Stimulated activated CD4-positive, alpha-beta T cell treated with anti-CD3 and anti-CD28 coated beads, Interleukin-15, amount 100 ng/mL, for 48 hours (primary cell): ENCODE measurements at places on chromosomes 6 and 20.

GRCh38 chr6:130525408-130525807 is 159.6 kb downstream of the TMEM200A start:
- DNase-seq: no peak

DNA sequence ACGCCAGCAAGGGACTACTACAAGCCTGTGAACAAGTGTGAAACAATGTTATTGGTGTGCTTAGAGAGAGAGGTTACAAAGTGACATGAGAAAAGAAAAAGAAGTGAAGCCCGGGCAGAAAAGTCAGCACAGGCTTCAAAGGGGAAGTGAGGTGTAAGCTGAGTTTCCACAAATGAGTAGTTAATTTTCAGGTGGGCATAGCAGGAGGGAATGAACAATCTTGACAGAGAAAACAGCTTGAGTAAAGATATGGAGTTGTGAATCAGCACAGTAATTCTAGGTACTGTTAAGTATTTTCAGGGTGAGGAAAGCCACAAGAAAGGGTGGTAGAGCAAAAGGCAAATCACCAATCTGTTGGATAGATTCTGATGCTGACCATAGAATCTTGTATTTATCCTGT is 4.3 kb downstream of the KCNQ5 start:
- DNase-seq: no peak

DNA sequence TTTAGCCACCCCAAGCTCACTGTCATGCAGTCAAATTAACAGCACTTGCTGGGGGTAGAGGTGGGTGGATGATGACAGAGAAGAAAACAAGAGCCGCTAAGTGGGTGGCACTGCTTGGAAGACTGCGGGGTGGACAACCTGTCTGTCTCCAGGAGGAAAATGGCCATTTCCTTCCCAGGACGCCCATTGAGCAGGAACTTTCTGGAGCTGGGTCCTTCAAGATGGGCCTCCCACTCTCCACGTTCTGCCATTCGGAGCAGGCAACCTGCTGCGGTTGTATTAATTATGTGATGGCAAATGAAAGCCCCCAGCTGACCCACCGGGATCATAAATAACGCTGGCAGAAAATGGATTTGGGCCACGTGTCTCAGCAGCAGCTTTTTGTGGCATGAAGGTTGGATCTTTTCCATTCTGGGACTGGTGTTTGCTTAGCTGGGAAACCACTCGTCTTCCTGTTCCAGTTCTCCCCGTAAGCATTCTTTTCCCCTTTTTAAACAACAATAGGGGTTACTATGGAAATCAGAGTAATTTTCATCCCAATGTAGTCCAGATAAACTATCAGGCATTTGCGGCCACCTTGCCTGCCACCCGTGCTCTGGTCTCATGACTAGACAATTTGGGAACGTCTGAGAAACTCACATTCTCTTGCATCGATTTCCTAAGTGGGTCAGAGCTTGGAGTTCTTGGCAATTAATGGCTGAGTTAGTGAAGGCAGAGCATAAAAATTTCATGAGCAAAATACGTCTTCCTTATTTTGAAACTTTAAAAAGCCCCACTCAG is 215.5 kb downstream of the ANKRD60 start:
- DNase-seq: no peak

DNA sequence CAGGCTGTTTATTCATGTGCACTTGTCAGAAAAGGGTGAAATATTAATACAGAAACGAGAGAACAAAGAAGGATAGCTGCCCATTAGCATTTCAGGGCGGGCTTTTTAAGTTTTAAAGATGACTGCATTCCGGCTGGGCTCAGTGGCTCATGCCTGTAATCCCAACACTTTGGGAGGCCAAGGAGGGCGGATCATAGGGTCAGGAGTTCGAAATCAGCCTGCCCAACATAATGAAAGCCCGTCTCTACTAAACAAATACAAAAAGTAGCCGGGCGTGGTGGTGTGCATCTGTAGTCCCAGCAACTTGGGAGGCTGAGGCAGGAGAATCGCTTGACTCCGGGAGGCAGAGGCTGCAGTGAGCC is 130.5 kb downstream of the HFE start:
- no peak for DNase-seq

GRCh38 chr6:24795106-24795505 is 3.6 kb downstream of the ARMH2 start:
- DNase-seq: no peak

DNA sequence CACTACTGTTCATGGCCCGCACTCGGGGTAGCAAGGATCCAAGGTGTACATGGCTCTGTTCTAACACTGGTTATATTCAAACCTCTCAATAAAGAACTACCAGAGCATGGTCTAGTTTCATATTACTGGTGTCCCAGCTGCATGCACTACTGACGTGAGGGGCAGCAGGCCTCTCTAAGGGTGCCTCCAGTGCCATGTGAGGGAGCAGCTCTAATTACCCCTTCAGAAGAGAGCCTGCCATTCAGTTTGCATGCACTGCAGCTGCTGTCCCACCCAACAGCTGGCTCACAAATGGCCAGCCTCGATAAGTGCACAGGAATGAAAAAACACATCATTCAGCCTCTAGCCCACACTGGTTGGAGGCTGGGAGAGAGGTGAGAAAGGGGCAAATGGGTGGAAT is 85.2 kb downstream of the SMLR1 start:
- no peak for DNase-seq

GRCh38 chr6:137343241-137343640 is 124.1 kb upstream of the IFNGR1 start:
- no peak for DNase-seq

GRCh38 chr20:41068806-41069205 is 40.2 kb downstream of the TOP1 start:
- DNase-seq: no peak

DNA sequence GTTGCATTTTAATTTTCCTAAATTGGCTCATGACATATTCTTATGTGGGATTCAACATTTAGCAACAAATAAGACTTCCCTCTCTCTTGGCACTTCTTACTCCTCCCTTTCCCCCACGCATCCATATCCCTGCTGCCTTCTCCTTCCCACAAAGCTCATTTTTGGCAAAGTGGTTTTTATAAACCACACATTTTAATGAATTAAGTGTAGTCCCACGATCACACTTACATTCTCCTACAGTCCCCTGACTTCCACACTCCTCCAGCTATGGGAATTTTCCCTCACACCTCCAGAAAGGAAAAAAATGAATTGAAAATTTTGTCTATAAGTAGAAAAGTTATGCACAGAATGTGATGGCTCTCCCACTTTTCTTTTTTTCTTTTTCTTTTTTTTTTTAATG is 345.0 kb downstream of the CD83 start:
- DNase-seq: no peak

- DNase-seq: peak; percentile 42
These were observed 120.0 kb upstream of the AGPAT4 start for GRCh38 chr6:161393839-161394364.
